ENCODE measurements at places on chromosomes 13 and 19.
A peak's percentile ranks its signal among the peaks of the same experiment; 100 is the strongest.

- no peak for DNase-seq
Measured at GRCh38 chr13:79631051-79631659, 150.2 kb downstream of the NDFIP2 start.

- no peak for DNase-seq
Measured at GRCh38 chr19:6086068-6086788, 24.1 kb downstream of the RFX2 start.

DNA sequence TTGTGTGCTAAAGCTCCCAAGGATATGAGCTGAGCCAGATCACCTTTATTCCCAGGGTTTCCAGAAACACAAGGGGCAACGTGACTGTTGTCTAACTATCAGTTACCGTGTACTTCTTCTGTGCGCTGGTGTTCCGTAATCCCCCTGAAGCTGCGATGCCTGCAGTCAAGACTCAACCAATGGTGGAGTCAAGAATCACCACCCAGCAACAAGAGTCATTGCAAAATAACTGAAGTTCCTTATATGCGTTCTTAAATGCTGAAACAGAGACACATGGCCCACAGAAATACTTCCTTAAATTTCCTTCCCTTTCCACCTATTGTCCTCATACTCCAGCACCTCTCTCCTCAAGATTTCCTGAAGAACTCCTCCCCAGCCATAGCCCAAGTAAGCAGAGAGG lies 200.2 kb downstream of the KATNAL1 start:
- no peak for DNase-seq

DNA sequence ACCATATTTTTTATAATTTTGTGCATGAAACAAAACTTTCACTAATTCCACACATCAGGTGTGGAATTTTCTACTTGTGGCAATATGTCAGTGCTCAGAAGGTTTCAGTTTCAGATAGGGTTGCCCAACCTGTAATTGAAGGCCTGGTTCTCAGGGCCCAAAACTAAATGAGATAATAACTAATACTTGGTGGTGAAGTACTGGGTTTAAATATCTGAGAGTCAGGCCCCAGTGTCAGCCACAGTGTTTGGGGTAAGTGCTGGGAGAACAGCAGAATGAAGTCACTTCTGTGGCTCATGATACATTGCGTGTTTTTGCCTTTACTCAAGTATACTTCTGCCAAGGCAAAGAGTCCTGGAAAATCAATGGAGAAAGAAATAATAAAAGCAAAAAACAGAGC lies 5.6 kb downstream of the SAFB start:
- no peak for DNase-seq

- no peak for DNase-seq
Measured at GRCh38 chr19:10643968-10644259, 10.2 kb upstream of the ILF3 start.

DNA sequence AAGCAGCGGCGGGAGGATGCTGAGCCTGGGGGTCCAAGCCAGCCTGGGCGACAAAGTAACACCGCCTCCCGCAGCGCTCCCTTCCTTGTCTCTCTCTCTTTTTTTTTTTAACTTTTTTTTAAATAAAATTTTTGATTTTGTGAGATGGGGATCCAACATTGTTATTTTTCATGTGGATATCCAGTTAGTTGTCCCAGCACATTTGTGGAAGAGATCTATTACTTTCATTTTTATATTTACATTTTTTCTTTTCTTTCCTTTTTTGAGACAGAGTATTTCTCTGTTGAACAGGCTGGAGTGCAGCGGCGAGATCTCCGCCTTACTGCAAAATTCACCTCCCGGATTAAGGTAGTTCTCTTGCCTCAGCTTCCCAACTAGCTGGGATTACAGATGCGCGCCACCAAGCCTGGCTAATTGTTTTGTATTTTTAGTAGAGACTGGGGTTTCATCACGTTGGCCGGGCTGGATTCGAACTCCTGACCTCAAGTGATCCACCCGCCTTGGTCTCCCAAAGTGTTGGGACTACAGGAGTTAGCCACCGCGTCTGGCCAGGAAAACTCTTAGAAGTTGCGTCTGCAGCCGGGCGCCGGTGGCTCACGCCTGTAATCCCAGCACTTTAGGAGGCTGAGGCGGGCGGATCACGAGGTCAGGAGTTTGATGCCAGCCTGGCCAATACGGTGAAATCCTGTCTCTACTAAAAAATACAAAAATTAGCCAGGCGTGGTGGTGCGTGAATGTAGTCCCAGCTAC lies 19.4 kb downstream of the ZNF816 start:
- DNase-seq, result no peak

- DNase-seq, result no peak
Measured at GRCh38 chr13:33119856-33120543, 103.8 kb downstream of the KL start.

DNA sequence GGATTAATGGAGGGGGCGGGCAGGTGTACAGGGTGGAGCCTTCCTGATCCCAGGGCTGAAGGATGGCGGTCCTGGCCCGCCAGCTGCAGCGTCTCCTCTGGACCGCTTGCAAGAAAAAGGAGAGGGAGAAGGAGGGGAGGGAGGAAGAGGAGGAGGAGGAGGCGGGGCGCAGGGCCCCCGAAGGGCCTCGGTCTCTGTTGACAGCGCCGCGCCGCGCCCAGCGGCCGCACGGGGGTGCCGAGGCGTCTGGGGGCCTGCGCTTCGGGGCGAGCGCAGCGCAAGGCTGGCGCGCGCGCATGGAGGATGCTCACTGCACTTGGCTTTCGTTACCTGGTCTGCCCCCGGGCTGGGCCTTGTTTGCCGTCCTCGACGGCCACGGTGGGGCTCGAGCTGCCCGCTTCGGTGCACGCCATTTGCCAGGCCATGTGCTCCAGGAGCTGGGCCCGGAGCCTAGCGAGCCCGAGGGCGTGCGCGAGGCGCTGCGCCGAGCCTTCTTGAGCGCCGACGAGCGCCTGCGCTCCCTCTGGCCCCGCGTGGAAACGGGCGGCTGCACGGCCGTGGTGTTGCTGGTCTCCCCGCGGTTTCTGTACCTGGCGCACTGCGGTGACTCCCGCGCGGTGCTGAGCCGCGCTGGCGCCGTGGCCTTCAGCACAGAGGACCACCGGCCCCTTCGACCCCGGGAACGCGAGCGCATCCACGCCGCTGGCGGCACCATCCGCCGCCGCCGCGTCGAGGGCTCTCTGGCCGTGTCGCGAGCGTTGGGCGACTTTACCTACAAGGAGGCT lies at the start of gene PPM1N:
PPM1N (plus strand) TSS at position 33 of the 785 bp plus-strand sequence; CDS start at position 63, 30 bp downstream.
- DNase-seq, result peak; percentile 91

GRCh38 chr19:42216653-42217519 lies 591 bp downstream of the DEDD2 start:
- DNase-seq, result peak; percentile 64

GRCh38 chr19:46954993-46955812 lies 64.4 kb upstream of the NPAS1 start:
- DNase-seq, result no peak

DNA sequence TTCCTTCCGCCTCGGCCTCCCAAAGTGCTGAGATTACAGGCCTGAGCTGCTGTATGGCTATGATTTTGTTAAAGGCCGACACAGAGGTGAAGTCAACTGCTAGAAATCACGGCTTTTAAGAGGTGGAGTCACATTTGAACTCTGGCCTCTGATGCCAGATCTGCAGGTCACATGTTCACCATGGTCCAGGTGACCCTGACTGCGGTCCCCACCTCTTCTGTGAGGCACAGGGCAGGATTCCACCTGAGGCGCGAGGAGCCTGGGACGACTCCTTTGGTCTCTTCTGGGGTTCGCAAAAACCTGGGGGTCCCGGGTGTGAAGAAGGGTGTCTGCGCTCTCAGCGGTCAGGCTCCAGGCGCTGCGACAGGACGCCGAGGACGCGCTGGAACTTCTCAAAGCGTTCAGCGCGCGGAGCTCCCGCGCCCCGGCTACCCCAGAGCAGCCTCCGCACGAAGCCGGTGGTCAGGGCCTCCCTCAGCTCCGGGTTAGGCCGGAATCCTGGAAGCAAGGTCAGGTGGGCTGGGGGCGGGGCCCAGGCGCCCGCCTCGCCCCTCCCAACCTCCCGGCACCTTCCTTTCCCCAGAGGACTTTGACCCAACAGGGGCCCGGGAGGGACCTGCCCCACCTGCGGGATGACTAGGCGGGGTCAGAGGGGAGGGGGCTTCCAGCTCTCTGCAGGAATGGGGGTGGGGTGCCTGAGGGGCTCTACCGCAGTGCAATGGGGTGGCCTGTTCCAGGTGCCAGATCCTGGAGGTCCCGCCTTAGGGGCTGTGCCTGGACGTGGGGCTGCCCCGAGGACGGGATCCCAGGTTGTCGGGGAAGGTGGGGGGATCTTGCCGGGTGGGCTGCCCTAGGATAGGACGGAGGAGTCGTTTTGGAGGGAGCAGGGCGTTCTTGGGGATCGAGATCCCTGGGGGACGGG lies 13.0 kb downstream of the TRIP10 start:
- no peak for DNase-seq

DNA sequence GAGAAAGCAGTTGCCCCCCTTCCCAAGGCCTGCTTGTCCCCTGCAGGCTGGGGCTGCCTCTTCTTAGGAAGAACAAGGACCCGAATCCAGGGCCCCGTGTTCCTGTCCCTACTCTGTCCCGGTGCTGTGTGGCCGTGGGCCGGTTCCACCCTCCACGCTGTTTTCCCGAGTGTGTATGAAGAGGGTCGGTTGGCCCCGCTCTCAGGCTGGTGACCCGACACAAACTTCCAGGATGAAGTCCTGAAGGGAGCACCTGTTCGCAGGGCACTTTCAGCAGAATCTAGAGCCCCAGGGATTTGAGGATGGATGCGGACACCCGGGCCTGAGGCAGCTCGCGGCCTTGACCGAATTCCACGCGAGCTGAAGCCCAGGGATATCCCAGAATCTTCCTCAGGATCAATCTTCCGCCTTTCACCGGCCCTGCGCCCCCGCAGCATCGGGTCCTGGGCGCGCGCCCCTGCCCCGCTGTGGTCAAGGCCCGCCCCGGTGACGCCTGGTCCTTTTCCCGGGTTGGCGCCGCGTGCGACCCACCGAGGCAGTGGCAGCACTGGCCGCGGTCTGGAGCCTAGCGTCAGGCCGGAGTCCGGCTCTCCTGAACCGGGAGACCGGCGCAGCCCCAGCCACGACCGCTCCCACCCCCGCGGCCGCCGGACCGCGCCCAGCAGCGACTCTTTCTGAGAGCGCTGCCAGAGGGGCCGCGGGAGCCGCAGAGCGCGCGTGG lies 528 bp upstream of the CHST8 start:
- DNase-seq, result no peak

DNA sequence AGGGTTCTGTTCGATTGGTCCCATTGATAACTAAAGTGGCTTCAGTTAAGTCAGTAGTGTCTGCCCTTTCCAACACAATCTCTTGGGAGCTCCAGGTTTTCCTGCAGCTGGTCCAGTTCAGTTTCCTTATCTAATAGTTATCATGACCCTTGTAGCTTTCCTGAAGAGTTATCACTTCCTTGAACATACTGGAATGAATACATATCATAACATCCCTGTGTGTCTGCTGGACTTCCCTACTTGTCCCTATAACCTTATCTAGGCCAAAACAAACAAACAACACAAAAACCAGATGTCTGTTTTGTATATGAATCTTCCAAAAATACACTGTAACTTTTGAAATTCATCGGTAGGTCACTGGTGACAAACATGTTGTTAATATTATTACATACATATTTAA lies 167.6 kb downstream of the DCT start:
- no peak for DNase-seq

GRCh38 chr13:80547341-80547740 lies 206.4 kb upstream of the SPRY2 start:
- DNase-seq, result no peak

DNA sequence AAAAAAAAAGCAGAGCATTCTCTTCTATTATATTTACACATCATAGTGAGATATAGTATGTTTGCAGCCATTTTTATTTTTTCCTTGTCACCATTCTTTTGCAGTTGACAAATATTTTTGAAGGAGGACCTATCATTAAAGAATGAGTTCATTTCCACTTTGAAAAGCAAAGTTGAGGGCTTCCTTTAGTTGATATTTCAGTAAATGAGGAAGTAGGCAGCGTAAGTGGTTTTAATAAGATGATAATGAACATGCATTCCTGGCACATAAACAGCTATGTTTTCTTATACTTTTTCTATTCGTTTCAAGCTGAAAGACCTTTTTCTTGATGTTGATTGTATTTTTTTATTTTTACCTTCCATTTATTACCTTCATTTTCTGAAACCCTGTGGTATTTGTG lies 66.2 kb downstream of the ZMYM2 start:
- DNase-seq, result no peak

DNA sequence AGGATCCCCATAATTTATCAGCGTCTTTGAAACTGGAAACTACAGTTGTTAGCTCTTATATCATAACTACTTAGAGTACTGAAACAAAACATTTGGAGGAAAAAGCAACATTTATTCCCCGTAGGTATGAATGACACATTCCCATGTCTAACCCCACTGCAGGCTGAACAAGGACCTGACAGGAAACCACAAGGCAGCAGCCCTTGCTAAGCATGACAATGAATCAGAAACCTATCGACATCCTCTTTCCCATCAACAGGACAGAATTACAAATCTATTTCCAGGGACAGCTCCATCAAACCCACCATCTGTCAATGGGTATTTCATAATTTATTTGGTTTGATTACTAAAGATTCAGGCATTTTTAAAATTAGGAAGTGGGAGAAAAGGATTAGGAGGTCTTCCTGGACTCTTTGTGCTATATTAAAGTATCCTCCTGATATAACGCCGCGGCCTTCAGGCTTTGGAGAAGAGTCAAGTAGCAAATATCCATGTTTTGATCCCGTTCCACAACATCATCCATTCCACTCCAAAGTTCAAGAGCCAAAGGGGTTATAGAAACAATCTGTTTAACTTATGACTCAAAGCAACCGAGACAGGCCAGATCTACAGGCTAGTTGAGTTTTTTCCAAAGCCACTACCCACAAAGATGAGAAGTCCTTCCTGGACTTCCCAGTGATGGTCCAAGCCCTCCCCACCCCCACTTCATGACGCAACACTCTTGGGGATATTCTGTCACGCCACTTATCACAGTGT lies 51.1 kb downstream of the FAM216B start:
- no peak for DNase-seq

DNA sequence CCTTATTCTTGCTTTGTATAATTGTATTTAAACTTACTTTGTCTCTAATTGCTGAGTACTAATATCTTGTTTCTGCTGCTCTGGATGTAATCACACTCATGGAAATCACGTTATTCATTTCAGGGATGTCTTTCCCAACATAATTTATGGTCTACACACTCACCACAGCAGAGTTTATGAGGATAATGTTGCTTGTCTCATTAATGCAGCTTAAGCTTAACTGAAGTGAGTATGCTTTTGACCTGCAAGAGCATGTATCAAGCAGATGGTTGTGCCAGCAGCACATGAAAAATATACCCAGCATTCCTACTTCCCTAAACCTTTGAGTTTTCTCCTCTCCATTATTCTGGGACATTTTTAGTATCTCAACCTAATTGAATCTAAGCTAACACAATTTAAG lies 1080.9 kb downstream of the SLITRK5 start:
- no peak for DNase-seq

DNA sequence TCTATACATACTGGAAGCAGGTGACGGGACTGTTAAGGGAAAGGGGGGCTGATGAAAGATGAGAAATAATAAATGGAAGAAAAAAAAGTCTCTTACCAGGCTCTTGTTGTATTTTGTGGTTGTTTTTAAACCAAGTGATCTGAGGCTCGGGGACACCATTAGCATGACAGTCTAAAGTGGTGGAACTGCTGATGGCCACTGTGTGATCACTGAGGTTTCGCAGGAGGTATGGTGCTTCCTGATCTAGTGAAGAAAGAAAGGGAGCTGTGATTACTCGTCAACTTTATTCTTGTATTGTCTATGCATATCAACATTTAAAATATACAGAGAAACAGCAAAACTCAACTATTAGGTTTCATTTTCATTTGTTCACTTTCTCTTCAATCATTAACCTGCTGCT lies 110.1 kb downstream of the FLT1 start:
- DNase-seq, result no peak

- no peak for DNase-seq
Measured at GRCh38 chr13:40315416-40316064, 350.9 kb downstream of the FOXO1 start.

All from Karpas-422 (cell line).